ENCODE measurements at places on chromosomes 2 and 18.

GRCh38 chr2:222835143-222835822, 25.6 kb upstream of the ACSL3 start:
- DNase-seq, result no peak

DNA sequence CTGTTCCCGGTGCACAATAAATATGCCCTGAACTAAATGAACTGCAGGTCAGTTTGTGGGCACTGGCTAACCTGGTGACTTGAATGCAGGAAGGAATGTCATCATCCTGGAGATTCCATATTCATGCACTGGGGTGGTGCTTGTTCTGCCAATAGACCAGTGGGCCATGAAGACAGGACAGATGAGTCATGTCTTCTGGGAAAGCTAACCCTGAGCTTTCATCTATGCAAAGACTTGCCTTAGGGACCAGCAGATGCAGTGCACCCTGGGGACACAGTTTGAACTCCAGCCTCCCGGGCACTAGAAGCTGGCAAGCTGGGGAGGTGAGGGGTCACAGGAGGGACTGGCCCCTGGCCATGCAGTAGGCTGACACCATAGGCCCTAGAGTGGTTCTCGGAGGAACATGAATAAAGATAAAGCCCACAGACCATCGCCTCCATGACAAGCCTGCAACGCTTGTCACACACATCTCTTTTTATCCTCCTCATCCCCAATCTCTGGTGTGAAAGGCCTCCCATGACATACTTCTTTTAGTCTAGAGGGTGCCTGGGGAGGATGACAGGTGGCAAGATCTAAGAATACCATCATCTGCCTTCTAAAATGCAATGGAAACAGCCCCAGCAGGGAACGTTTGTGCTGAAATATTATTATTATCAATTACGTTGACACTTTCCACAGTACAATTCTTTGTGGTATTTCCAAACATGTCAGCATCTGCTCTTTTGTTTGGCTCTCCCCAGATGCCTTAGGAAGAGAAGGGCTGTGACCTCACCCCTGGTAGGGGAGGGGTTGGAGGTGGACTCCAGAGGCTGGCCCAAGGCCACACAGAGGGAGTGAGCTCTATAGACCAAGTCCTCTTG, 267.4 kb upstream of the RAB6C start:
- DNase-seq, result no peak

DNA sequence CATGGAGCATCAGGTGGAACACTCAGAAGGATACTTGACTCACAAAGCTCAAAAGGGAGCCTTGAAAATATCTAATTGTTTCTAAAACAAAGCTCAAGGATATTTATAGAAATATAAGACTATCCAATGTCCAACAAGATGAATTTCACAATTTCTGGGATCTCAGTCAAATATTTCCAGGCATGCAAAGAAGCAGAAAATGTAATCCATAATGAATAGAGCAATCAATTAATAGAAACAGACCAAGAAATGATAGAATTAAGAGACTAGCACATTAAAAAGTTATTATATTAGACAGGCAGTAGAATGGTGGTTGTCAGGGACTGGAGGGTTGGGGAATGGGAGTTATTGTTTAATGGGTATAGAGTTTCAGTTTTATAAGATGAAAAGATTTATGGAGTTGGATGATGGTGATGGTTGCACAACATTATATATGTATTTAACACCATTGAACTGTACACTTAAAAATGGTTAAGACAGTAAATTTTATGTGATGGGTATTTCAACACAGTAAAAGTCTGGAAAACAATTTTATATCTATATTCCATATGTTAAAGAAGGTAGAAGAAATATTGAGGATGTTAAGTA, 189.9 kb upstream of the PIEZO2 start:
- no peak for DNase-seq

GRCh38 chr2:225937625-225938187, 538.2 kb downstream of the NYAP2 start:
- no peak for DNase-seq

GRCh38 chr18:22185273-22185672, 15.9 kb downstream of the GATA6 start:
- DNase-seq, result no peak

DNA sequence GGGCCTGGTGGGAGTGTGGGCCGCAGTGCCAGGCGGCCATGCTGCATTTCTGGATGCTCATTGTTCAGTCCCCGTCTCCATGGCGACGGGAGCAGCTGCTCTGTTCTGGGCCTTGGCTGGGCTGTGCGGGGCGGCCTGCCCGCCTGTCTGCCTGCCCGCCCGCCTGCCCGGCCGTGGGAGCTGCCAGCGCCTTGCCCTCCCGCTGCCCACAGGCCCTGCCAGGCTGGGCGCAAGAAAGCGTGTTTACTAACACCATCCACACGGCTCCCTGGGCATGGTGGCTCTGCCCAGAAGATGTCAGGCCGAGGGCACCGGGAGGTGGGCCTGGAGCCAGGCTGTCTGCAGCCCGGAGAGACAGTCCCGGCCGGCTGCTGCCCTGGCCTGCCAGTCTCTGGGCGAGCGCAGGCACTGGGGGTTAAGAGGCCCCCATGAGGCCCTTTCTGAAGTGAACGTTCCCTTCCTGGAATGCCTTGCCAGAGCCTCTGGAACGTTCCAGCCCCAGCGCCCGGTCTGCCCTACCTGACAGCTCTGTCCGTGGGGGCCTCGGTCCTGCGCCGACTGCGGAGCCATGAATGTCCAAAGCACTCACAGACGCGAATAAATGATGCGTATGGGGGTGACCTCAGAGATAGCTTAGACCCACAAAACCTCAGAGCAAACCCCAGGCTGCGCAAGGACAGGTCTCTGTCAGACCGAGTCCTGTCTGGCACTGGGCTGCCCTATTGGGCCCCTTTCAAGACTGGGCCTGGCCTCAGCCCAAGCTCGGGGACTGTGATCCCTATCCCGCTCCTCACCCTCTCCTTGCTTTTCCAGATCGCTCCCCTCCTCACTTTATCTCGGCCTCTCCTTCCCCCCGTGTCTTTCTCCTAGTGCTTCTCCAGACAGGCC, 44.3 kb downstream of the MYCN start:
- no peak for DNase-seq
